Bone marrow (tissue), 2 donors: ENCODE measurements at places on chromosomes 1 and 21.

- no peak for DNase-seq
These were observed 220.6 kb downstream of the PTGER3 start for GRCh38 chr1:70827030-70827429.

DNA sequence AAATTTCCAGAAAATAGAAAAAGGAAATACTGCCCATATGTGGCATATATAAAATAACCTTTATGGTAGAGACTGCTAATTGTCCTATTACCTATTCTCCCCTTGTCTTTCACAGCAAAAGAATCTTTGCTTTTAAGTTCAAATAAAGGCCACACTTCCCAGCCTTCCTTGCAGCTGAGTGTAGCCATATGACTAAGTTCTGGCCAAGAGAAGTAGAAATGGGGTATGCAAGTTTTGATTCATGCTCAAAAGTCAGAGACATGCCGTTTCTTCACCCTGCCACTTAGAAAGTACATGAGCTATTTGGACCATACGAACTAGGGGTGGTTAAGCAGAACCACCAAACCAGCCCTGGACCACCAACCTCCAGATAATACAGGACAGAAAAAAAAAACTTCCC, 18.3 kb upstream of the S100A2 start:
- no peak for DNase-seq

DNA sequence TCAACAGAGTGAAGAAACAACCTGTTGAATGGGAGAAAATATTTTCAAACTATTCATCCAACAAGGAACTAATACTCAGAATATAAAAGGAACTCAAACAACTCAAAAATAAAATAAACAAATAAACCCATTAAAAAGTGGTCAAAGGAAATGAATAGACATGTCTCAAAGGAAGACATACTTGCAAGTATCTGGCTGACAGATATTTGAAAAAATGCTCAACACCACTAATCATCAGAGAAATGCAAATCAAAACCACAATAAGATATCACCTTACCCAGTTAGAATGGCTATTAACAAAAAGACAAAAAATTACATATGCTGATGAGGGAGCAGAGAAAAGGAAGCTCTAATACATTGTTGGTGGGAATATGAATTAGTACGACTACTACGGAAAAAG, 38.2 kb downstream of the TNFSF4 start:
- no peak for DNase-seq

- peak; percentile 60 for DNase-seq
These were observed 1.3 kb downstream of the FCGR2A start for GRCh38 chr1:161506336-161507223.

DNA sequence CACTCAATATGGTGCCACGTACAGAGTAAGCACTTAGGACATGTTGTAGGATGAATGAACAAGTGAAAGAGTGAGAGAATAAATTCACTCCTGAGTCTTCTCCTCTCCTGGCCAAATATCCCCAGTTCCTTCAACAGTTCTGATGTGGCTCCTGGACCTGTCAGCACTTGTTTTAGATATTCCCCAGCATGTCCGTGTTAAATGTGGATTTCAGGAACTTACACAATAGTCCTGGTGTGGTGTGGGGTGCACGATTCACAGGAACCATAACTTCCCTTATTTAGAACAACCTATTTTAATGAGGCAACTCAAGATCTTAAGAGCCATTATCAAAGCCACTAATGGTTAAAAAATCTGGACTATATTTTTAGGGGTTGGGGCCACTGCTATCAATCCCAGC, 39.0 kb upstream of the MYSM1 start:
- DNase-seq = no peak

- peak; percentile 74 for DNase-seq
These were observed 1.2 kb upstream of the ACOT11 start for GRCh38 chr1:54546651-54547401.

- no peak for DNase-seq
These were observed 65.9 kb downstream of the KCNK1 start for GRCh38 chr1:233679591-233680373.

- DNase-seq = no peak
These were observed 621.0 kb upstream of the NCAM2 start for GRCh38 chr21:20377250-20377649.

GRCh38 chr1:2195785-2196184, 1.2 kb upstream of the FAAP20 start:
- no peak for DNase-seq

DNA sequence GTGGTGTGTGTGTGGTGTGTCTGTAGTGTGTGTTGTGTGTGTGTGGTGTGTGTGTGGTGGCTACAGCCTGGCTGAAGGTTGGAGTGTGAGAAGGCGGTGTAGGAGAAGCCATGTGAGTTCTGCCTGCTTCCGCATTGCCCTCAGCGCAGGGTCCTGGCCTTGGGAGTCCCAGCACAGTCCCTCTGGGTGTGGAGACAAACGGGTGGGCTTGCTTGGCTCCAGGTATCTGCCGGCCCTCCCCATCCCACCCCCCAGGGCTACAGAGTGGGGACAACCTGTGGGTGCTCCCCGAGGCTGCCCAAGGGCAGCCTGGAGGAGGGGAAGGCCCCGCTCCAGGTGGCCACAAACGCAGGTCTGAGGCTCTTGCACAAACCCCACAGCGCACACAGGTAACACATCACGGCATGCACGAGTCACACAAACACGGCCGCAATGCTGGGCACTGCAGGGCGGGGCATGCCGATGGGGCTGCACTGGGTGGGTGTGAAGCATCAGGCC, 31.7 kb upstream of the ADARB1 start:
- no peak for DNase-seq

GRCh38 chr1:206931709-206932108, 10.0 kb upstream of the FCMR start:
- no peak for DNase-seq

GRCh38 chr1:85319931-85320330, 43.5 kb upstream of the BCL10 start:
- DNase-seq = no peak

- DNase-seq = no peak
These were observed 283.5 kb upstream of the ADAMTS5 start for GRCh38 chr21:27250366-27250765.

- no peak for DNase-seq
These were observed 1038.3 kb downstream of the AMY1C start for GRCh38 chr1:104787866-104788510.

GRCh38 chr1:223827193-223827663, 18.5 kb downstream of the TP53BP2 start:
- DNase-seq = no peak

GRCh38 chr1:71785450-71785849, 496.9 kb downstream of the NEGR1 start:
- DNase-seq = no peak

DNA sequence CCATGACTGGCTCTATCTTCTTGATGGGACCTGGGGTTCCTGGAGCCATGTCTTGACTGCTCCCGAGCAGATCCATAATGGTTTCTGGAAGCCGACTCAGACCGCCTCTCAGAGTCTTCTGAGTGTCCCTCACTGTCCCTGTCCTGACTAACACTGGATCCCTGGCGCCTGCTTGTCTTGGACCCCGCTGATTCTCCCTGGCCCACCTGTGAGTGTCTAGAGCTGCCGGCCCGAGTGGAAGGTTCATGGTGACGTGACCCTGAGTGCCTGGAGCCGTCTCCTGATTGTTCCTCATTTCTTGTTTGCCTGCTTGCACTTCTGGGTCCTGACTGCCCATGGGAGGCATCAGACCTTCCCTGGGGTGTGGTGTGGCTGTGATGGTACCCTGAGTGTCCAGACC, 15.1 kb downstream of the FLG start:
- no peak for DNase-seq

DNA sequence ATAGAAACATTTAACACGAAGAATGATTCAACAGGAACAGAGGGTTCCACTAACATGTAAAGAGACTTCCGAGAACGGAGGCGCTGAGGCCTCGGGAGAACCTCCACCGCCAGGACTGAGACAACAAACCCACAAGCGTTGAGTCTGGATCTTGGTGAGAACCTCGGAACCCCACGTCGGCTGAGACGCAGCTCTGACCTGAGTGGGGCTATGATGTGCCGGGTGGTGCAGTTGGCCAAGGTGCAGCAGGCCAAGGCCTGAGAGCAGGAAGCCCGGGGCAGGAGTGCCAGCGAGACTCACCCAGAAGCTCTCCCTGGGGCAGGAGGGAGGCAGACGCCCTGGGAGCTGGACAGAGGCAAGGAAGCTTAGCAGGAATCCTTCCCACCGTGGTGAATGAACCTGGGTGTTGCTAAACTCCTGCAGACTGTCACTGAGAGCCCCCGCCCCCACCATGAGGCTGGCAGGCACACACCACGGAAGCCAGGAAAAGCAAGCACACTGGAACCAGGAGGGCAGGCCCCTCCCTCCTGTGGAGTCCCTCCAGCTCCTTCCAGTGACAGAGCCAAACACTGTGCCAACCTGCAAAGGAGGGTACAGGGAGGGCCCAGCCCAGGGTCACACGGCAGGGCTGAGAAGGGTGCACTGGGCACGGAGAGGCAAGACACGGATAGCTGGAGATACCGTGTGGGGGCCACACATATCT, 34.8 kb downstream of the WDR4 start:
- no peak for DNase-seq

DNA sequence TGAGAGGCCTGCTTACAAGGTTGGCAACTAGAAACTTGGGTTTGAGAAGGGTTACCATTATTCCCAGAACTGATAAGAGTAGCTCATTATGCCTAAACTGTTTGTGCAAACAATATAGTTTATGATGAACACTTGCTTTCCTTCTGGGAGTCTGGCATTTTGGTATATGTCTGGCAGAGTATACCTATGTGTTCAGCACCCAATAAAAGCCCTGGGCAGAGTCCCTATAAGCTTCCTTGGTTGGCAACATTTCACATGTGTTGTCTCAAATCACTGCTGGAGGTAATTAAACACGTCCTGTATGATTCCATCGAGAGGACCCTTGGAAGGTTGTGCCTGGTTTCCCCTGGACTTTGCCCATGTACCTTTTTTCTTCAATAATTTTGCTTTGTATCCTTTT, 39.7 kb upstream of the DMRTA2 start:
- DNase-seq = no peak

DNA sequence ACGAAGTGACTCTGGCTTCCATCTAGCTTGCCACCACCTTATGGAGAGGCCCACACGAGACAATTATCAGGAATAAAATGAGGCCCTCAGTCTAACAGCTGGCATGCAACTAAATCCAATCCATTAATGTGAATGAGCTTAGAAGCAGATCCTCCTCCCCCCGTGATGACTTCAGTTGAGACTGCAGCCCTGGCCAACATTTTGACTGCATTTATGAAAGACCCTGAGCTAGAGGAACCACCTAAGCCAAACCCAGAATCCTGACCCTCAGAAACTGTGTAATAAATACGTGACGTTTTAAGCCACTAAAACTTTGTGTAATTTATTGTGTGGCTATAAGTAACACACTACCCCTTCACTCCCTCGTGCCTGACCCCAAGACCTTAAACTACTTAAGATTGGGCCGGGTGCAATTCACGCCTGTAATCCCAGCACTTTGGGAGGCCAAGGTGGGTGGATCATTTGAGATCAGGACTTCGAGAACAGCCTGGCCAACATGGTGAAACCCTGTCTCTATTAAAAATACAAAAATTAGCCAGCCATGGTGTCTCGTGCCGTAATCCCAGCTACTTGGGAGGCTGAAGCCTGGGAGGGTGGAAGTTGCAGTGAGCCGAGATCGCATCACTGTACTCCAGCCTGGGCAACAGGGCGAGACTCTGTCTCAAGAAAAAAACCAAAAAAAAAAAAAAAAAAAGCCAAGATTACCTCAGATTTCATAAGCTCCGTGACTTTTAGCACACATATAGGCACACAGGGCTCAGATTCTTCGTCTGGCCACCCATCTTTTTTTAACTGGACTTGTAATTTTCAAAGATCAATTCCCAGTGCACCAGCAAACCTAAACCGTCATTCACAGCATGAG, 72.5 kb downstream of the ENAH start:
- no peak for DNase-seq

DNA sequence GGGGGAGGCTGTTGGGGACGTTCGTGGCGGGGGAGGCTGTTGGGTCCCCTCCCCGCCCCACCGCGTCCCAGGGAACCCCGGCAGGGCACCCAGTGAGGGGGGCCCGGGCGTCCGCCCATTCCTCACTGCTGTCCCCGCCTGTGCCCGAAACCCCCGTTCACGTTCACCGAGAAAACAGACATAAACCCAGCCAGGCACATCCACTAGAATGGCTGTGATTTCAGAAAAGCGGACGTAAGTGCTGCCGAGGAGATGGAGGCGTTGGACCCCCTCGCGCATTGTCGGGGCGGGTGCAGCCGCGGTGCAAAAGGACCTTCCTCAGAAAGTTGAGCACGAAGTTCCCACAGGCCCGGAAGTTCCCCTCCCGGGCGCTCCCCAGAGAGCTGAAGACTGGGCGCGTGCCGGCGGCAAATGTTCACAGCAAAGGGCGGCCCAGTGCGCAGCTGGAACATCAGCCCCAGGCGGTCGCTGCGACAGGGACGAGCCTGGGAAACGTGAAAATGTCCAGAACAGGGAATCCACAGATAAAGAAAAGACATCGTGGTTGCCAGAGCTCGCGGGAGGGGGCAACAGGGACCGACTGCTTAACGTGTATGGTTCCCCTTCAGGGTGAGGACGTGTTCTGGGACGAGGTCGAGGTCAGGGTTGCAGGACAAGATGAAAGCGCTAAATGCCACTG, 18.5 kb upstream of the SAMD11 start:
- no peak for DNase-seq

- no peak for DNase-seq
These were observed 267.2 kb upstream of the PLXNA2 start for GRCh38 chr1:208511242-208511860.

DNA sequence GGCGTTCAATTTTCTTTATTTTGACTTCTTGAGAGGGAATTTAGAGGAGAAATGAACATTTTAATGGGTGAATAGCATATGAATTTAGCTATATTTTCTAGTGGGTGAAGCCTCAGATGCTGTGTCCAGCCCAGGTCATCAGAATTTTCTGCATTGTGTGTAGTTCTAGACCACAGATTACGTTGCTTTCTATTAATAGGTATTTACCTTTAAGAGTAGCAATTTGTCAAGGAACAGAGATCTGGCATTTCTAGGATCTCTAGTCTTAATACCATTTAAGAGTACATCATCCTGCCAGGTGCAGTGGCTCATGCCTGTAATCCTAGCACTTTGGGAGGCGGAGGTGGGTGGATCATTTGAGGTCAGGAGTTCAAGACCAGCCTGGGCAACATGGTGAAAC, 20.7 kb downstream of the TDRD5 start:
- DNase-seq = no peak

- no peak for DNase-seq
These were observed 8.2 kb upstream of the PRMT6 start for GRCh38 chr1:107048241-107048640.

GRCh38 chr1:154861607-154862094, 8.4 kb downstream of the KCNN3 start:
- no peak for DNase-seq
